ENCODE measurements at places on chromosomes 11 and 22. TPM values are rescaled to one million over a fixed set of nuclear protein-coding genes. Genes with fewer than 3 reads are reported as not detected.
A peak's percentile ranks its signal among the peaks of the same experiment; 100 is the strongest.

Gene KRTAP5-2
- not detected for total RNA-seq

- H3K4me3 ChIP-seq: no peak overlapping the region
- no peak overlapping the region for H3K27ac ChIP-seq
- H3K4me1 ChIP-seq: no peaks in the 10 kb centered on the region
- no peaks in the 10 kb centered on the region for H3K36me3 ChIP-seq
- H3K27me3 ChIP-seq: no peaks in the 10 kb centered on the region
These were observed 64.8 kb downstream of the UBASH3B start for GRCh38 chr11:122720107-122720881.

DNA sequence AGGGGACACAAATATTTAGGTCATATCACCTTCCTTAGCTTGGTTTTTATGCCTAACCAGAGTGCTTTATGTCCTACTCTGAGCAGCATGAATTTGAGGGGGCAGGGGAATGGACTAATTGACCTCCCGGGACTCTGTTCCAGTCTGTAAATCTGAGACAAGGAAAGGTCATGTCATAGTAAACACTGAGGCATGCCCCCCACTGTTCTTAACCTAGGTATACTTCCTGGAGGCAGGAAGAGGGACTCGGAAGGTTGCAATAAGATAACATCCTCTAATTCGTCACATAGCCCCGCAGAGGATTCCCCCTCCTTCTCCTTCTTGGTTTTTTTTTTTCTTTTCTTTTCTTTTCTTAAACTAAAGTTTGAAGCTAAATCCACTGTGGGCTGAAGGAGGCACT lies 540.3 kb upstream of the CADM1 start:
- H3K27ac ChIP-seq: no peak overlapping the region
- no peaks in the 10 kb centered on the region for H3K36me3 ChIP-seq

DNA sequence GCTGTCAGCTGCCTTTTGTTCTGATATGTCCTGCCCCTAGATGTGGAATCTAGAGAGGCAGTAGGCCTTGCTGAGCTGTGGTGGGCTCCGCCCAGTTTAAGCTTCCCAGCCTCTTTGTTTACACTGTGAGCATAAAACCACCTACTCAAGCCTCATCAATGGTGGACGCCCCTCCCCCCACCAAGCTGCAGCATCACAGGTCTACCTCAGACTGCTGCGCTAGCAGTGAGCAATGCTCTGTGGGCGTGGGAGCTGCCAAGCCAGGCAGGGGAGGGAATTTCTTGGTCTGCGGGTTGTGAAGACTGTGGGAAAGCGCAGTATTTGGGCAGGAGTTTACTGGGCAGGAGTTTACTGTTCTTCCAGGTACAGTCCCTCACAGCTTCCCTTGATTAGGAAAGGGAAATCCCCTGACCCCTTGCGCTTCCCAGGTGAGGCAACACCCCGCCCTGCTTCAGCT lies 98.5 kb downstream of the SMCO4 start:
- H3K4me3 ChIP-seq: no peak overlapping the region
- no peak overlapping the region for H3K27ac ChIP-seq
- no peaks in the 10 kb centered on the region for H3K4me1 ChIP-seq

Gene MYEOV
- not detected for total RNA-seq

- H3K4me3 ChIP-seq: no peak overlapping the region
- no peak overlapping the region for H3K27ac ChIP-seq
- no peaks in the 10 kb centered on the region for H3K36me3 ChIP-seq
These were observed 42.6 kb downstream of the ZNF215 start for GRCh38 chr11:6968816-6969215.

DNA sequence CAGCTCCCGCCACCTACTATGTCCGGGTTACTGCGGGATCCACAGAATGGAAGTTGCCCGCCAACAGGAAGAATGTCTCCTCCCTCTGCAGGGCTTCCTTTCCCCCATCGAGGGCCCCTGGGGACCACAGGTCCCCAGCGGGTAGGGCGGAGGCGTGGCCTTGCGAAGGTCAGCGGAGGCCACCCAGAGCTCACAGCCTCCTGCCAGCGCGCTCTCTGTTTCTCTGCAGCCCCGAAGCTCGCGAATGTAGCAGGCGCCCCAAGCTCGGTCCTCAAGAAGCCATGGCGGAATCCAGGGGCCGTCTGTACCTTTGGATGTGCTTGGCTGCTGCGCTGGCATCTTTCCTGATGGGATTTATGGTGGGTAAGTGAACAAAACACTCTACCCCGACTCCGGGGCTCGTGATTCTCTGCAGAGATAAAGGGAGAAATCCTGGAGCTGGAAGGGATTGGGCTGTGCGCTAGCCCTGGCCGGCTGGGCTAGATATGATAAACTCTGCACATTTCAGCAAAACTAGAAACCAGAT lies at the start of gene NAALAD2:
TSS of gene NAALAD2 (plus strand) at position 186 of the 526 bp plus-strand sequence. CDS start at position 282, 96 bp downstream.
- no peaks in the 10 kb centered on the region for H3K27me3 ChIP-seq
- peak; percentile 65 for DNase-seq
- H3K4me1 ChIP-seq: no peaks in the 10 kb centered on the region
- no peaks in the 10 kb centered on the region for H3K36me3 ChIP-seq
- H3K4me3 ChIP-seq: peak within 1 kb of the TSS; percentile 56
- no peak within 1 kb of the TSS for H3K27ac ChIP-seq

DNA sequence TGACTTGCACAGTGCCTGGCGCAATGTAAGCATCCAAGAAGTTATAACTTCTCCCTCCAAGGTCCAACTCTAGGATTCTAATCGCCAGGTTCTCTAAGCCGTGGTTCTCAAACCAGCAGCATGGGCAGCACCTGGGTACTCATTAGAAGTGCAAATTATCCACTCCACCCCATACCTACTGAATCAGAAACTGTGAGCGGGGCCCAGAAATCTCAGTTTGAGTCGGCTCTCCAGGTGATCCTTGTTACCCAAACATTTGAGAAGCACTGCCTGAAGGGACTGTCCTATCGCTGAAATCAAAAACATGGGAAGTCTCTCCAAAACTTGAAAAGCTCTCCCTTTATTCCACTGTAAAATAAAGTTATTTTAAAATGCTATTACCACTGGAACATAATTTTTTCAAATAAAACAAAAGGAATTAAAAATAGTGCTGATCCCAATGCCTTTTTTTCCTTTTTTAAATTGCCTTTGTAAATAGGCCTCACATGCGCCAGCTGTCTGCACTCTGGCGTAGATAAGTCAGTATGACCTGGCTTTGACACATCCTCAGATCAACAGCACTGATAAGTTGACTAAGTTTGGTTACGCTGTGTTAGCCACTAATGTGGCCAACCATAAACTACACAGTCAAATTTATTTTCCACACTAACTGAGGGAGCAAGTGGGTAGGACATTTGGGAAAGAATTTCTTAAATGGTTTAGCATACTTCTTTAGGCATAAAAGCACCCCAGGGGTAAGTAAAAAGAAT lies 8.4 kb upstream of the CTR9 start:
- no peak overlapping the region for H3K27ac ChIP-seq
- H3K4me1 ChIP-seq: no peaks in the 10 kb centered on the region
- H3K4me3 ChIP-seq: no peak overlapping the region
- H3K36me3 ChIP-seq: no peaks in the 10 kb centered on the region
- H3K27me3 ChIP-seq: no peaks in the 10 kb centered on the region

DNA sequence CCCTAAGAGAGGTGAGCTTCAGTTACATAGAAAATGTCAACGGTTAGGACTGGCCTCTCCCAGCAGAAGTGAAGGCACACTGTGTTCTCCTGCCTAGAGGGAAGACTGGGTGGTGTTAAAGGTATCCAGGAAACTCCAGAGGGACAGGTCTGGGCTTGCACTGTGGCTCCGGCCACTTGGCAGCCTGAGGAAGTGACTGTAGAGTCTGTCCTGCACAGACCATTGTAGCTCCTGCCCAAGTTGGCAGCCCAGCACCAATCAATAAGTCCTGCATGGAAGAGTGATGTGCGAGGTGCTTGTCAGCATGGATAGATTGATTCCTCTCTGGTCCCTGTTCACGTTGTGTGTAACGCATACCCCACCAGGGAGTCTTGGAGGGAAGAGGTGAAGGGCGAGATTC lies 284.8 kb downstream of the TENM4 start:
- no peak overlapping the region for H3K4me3 ChIP-seq
- H3K27ac ChIP-seq: no peak overlapping the region
- no peaks in the 10 kb centered on the region for H3K36me3 ChIP-seq
- no peak for DNase-seq
- no peaks in the 10 kb centered on the region for H3K4me1 ChIP-seq

Gene TEX54
- total RNA-seq: not detected

- peaks cover 45% of the 10 kb centered on the region for H3K4me1 ChIP-seq
- peak overlapping the region; percentile 96 for H3K27ac ChIP-seq
- H3K4me3 ChIP-seq: peak overlapping the region; percentile 97
- peak; percentile 78 for DNase-seq
- peaks cover 12% of the 10 kb centered on the region for H3K36me3 ChIP-seq
These were observed 648 bp downstream of the PAFAH1B2 start for GRCh38 chr11:117144477-117145392.

Gene BTG4
- total RNA-seq: not detected

DNA sequence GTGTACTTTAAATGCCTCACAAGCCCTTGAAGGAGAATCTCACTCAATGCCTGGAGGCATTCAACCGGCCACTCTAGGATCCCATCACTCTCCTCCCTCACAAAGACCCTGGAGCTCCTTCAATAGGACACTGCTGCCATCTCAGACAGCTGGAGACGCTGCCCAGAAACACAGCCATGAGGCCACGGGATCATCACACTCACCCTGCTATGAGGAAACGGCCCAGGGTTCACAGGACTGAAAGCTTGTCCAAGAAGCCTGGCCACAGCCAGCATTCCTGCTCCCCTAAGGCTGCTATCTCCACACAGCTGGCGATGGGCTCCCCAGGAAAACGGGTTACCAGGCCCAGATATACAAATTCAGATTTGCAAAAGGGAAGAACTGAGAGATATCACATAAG lies 13.2 kb downstream of the CARS1 start:
- no peak overlapping the region for H3K4me3 ChIP-seq
- DNase-seq: no peak
- peaks cover 21% of the 10 kb centered on the region for H3K36me3 ChIP-seq
- H3K27ac ChIP-seq: peak overlapping the region; percentile 64
- H3K4me1 ChIP-seq: peaks cover 30% of the 10 kb centered on the region

DNA sequence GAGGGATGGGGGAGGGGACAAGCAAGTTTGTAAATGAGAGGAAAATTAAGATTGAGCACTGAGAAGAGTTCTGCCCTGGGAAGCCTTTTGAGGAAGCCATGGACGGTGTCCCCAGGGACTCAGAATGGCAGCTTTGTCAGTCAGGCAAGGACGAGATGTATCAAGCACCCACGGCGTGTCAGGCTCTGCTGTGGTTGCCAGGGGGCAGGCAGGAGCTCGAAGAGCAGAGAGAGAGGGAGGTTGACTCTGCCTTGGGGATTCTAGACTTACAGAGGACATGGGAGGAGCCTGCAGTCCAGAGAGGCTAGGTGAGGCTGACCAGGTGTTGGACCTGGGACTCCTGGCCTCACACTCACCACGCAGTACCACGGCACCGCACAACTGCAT lies 29.1 kb upstream of the SYT7 start:
- peaks cover 22% of the 10 kb centered on the region for H3K4me1 ChIP-seq
- no peak for DNase-seq
- H3K36me3 ChIP-seq: no peaks in the 10 kb centered on the region
- no peak overlapping the region for H3K27ac ChIP-seq
- no peaks in the 10 kb centered on the region for H3K27me3 ChIP-seq

DNA sequence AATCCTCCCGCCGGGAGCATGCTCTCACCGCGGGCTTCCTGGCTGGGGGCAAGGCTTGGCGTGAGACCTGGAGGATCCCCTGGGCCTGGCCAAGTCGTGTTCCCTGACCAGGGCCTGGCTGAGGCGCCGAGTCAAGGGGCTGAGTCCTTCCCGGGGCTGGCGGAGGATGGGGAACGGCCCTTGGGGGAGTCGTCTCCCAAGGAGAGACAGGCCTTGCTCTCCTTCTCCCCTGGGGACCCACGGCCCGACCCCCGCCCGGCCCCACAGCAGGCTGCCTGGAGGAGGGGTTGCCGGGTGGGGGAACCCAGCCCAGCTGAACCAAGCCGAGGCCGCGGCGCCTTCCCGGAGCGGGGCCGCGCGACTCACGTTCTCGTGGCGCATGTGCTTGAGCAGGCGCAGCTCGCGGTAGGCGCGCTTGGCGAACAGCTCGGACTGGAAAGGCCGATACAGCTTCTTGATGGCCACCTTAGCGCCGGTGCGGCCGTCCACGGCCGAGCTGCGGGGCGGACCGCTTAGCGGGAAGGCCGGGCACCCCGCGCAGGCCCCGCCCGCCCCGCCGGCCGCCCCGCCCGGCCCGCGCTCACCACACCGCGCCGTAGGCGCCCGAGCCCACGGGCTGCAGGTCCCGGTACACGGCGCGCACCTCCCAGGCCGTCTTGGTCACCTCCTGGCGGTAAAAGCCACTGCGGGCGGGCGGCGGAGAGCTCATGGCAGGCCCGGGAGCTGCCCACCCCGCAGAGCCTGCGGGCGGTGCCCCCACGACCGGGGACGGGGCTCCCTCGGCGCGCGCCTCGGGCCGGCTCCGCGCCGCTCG lies 475 bp downstream of the MAPK12 start:
- no peaks in the 10 kb centered on the region for H3K36me3 ChIP-seq
- peak overlapping the region; percentile 64 for H3K27ac ChIP-seq
- no peaks in the 10 kb centered on the region for H3K27me3 ChIP-seq
- no peak for DNase-seq
- H3K4me1 ChIP-seq: peaks cover 52% of the 10 kb centered on the region
- H3K4me3 ChIP-seq: peak overlapping the region; percentile 57

Gene PATE4
- total RNA-seq: not detected

Gene CTSW
- 0.39 TPM for total RNA-seq

Measured in right atrium auricular region (tissue), 2 donors.